Stimulated activated CD8-positive, alpha-beta memory T cell treated with anti-CD3 and anti-CD28 coated beads, Interleukin-15, amount 100 ng/mL, for 48 hours (primary cell): ENCODE measurements at places on chromosomes 7 and 10.

DNA sequence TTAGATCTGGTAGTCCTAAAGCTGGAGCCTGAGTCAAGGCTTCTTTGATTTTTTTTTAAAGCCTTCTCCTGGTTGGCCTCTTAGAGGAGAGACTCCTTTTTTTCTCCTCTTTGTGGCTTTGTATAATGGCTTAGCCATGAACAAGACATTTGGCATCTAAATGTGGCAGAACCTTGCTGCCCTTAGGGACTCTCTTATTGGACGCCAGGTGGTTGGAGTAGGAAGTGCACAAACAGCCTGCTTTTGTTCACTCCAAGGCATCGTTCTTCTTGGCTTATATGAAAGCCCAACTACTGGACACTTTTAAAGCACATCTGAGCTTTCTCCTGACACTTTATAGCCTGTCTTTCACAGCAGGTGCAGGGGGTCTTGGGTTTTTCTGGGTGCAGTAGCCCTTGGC, 25.0 kb downstream of the ZPBP start:
- DNase-seq, result no peak

DNA sequence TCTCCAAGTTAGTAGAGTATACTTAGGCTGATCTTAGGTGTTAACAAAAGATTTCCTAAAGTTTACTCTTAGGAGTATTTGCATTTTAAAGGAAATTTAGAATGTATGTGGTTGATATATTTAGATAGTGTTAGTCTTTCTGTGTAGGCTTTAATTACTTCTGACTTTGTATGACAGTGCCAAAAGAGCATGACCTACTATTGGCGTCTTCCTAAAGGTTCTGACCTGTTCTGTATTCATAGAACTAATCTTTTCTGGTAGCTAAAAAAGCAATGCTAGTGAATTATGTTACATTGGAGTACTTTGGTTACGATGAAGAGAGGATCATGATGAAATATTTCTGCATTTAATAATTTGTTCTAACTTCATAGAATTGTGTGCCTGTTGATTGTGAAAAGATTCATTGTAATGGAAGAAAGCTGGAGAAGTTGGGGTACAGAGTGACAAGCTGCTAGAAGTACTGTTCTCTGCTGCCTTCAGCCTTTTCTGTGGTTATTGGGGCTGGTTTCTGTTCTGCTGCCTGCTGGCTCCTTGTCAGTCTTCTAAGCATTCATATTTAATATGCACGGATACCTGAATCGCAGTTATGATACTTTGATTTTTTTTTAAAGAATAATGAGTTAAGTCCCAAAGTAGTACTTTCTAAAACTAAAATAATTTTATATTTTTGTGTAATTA, 13.2 kb downstream of the WAC start:
- no peak for DNase-seq

- no peak for DNase-seq
These were observed 2.6 kb upstream of the CAMK2G start for GRCh38 chr10:73876971-73877370.

- DNase-seq, result no peak
These were observed 23.4 kb downstream of the ZPBP start for GRCh38 chr7:50069613-50070012.

DNA sequence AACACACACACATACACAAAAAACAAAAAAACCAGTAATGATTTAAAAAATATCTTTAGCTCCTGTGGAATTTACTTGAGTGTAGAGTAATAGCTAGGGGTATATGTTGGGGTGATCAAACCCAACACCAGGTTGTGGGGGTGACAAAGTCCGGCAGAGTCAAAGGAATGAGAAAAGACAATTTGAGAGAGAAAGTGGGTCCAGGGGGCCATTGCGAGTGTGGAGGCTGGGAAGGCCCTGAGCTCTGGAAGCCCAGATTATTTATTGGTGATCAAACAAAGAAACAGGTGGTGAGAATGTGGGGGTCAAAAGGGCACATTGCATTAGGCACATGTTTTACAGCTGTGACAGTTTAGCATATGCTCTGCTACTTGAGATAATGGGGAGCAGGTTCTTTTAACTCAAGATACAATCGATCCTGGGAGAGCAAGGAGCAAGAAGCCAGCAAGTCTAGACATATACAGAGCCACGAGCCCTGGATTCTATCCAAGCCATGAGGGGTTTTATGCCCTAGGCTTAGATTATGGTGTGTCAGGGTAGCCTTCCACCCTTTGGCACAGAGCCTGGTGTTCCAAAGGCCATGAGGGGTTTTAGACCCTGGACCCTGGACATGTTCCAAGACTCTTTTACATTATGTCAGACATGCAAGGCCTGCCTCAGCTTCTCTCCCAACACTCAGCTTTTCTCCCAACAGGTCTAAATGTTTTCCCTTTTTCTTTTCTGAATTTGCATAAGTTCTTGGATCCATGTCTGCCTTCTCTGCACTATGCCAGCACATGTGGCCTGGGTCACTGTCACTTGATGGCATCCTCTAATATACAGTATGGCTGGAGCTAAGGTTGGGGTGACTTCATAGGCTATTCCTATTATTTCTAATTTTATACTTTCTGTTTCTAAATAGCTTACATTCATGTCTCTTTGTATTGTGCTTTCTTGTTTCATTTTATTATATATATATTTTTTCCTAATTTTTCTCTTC, 48.6 kb upstream of the MKI67 start:
- no peak for DNase-seq

DNA sequence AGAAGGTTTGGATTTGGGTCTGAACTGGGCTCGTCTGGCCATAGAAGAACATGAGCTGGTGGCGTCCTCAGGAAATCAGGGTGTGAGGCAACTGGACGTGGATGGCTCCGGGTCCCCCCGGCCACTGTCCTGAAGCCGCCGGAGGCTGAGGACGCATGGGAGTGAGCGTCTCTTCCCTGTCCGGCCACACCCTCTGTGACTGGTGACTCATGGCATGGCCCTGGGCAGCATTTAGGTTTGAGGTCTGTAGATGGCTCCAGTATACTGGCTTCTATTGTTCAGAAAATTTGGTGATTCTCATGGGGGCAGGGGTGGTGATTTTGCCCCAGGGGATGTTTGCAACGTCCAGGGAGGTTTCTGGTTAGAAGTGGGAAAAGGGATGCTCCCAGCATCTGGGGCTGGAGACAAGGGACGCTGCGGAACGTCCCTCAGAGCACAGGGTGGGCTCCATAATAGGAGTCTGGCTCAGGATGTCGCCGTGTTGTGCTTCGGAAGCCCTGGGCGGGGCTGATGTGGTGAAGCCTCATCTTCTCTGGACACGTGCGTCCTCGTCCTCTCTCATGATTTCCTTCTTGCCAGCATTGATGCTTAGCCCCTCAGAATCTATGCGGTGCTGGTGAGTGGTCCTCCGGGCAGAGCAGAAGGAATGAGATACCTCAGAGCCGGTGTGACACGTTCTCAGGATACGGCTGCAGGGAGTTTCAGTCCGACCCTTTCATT, 49.9 kb downstream of the PITRM1 start:
- DNase-seq, result no peak

GRCh38 chr7:104444017-104444416, 115.6 kb downstream of the LHFPL3 start:
- no peak for DNase-seq

DNA sequence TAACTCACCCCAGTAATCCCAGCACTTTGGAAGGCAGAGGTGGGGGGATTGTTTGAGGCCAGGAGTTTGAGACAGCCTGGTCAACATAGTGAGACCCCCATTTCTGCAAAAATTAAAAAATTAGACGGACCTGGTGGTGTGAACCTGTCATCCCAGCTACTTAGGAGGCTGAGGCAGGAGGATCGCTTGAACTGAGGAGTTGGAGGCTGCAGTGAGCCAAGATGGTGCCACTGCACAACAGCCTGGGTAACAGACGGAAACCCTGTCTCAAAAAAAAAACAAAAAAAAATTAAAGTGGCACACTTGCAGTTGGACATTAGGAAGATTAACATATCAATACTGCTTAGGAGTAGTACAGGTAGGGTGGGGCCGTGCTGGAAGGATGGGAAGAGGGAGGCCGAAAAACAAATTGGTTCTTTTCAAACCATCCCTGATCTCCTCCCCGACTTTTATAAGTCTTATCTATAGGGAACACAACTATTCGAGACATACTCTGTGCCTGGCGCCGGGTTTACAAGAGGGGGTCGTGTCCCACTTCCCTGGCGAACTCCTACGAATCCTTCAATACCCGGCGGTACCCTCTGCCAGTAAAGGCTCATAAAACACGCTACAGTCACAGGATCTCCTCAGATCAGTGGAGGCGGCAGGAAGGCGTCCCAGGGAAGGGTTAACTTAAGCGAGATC, 628 bp downstream of the TAF6 start:
- DNase-seq, result no peak

DNA sequence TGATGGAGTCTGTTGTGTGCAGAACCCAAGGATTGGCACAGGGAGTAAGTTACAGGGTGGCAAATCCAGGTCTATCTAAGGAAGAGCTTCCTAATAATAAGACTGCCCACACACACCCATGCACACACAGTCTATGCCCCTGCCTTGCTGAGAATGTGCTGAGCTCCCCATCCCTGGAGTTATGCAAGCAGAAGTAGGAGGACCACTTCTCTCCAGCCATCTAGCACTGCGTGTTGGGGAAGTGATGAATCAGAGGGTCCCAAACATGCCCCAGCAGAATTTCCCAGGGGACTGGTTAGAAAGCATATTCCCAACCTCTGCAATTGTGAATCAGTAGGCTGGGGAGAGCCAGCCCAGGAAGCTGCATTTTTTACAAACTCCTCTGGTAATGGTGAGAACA, 117.2 kb downstream of the CDH23 start:
- DNase-seq, result no peak

DNA sequence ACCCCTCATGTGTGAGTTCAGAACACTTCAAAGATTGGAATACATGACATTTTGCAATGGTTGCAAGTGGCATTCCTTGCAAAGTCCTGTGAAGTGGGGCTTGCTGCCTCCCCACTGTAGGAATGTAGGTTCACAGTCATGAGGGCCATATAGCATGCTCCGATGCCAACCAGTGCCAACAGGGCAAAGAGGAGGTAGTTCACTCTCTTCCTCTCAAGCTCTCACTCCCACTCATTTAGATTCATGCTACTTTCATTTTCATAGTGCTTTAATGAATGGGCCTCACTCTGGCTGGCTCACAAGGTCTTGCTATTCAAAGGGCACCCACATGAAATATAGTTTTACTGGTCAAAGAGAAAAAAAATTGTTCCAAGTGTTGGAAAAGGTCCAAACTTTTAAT, 169.9 kb upstream of the AOAH start:
- no peak for DNase-seq

DNA sequence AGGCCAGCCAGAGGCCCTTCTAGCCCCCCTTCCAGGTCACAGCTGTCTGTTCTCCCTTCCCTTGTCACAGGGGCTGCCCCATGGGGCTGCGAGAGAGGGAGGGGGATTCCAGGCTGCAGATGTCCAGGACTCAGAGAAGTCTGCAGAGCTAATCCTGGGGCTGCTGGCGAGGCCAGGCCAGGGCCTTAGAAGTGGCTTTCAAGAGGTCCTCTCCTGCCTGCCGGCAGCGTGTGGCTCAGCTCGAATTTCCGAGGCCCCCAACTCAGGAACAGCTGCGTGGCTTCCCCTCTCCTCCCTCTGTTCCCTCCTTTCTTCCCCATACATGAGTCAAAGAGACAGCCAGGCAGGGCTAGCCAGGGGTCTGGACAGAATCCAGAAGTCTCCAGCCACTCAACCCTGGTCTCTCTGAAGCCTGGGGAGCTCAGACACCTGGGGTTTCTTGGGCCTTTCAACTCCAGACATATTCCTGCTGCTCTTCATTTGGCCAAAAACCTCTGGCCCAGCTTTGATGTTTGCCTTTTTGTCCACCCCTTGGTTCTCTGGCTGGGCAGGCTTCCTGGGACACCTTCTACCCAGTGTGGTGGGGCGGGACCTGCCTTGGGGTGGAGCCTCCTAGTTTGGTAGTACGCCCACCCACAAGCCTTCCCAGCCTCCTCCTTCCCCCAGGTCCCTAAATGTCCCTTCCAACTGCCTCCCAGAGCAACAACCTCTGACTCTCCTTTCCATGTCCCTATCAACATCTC, 21.8 kb upstream of the EIF5AL1 start:
- DNase-seq, result no peak

- no peak for DNase-seq
These were observed 8.4 kb upstream of the SCART1 start for GRCh38 chr10:133445268-133445732.

GRCh38 chr10:43293677-43294057, 26.8 kb upstream of the RASGEF1A start:
- DNase-seq, result no peak

DNA sequence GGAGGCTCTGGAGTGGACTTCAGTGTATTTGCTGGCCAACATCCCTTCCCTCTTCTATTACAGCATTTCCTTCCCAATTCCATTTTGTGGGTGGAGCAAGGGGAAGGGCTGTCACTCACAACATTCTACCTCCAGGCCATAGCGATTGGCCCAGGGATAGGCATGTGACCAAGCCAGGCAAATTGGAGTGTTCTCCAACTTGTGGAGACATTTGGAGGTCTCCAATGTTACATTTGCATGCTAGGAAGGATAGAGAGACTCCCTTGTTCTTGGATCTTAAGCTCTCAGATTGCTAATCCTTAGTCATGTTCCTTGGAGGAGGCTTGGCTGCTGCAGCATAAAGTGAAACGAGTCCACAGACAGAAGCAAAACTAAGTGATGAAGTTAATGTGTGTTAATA, 95.6 kb upstream of the KIF5B start:
- no peak for DNase-seq

- no peak for DNase-seq
These were observed 249.9 kb upstream of the PLXNA4 start for GRCh38 chr7:132825932-132826835.

GRCh38 chr10:60446851-60447250, 57.2 kb upstream of the ANK3 start:
- no peak for DNase-seq

DNA sequence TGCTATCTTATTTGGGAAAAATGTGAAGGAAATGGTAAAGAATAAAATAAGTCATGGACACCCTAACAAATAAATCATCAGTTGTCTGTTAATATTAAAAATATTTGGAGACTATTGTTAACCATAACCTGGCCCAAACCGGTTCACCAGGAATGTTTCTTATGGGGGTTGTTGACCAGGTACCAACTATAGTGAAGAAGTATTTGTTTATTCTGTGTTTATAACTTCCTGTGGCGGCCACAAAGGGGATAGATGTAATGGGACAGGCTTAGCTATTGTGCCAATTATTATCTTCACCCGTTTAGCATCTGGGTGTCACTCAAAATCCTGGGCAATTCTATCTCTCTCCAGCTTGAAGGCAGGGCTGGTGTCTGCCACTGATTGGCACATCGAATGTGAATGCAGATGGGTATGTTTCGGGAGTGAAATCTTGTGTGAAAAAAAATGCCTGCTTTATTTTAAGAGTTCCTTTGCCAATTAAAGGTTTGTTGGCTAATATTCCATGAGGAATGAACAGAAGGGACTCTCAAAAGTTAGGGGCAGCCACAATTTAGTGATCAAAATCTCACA, 500.9 kb downstream of the ARL4A start:
- DNase-seq, result no peak
